Stimulated activated CD4-positive, alpha-beta T cell treated with anti-CD3 and anti-CD28 coated beads, Interleukin-2, amount 100 ng/mL, for 24 hours (primary cell): ENCODE measurements at places on chromosomes 12 and 14.

GRCh38 chr12:76250256-76250655 is 98.0 kb downstream of the BBS10 start:
- no peak for DNase-seq

GRCh38 chr12:2455410-2455809 is 339.4 kb upstream of the FKBP4 start:
- no peak for DNase-seq

DNA sequence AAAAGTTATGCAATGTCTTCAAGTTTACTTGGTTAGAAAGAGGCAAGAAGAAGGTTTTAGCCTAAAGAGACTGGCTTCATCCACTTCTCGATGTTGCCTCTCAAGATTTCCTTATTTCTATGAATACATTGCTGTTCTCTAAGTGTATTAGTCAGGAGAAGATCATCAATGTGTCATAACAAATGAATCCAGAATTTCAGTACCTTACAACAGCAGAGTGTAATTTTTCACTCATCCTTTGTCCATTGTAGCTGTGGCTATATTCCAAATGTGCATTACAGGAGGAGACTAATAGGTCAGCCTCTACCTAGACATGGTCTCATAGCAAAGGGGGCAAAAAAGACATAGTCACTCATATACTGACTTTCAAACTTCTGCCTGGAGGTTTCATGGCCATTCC is 579.1 kb downstream of the PRKD1 start:
- DNase-seq: no peak

DNA sequence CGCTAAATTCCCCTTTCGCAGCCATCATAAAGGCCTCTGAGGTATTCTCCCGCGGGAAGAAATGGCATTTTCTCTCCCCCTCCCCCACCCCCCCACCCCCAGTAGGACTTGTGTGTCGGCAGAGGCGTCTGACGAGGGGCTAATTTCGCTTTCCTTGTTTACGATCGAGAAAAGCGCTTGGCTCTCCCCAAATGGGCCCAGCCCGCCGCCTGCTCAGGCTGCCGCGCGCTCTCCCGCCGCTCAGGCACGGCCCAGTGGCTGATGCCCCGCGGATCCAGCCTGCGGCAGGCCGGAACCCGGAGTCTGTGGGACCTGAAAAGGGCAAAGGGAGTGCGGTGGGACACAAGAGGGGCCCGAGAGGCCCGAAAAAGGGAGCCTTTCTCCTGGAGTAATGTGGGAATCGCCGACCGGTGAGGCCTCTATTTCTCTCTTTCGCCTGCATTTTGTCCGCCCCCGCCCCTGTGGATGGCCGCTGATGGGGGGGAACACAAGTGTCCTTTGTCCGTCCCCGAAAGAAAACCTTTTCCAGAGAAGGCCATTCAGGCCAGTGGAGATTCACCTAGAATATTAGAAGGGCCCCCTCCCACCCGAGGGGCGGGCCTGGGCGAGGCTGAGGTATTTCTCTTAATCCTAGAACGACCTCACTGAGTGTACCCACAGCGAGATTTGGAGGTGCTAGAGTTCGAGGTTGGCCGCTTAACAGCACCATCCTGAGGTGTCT is 9.0 kb upstream of the HOXC6 start:
- no peak for DNase-seq

- DNase-seq: no peak
Measured at GRCh38 chr12:94353130-94353529, 106.5 kb downstream of the CEP83 start.

DNA sequence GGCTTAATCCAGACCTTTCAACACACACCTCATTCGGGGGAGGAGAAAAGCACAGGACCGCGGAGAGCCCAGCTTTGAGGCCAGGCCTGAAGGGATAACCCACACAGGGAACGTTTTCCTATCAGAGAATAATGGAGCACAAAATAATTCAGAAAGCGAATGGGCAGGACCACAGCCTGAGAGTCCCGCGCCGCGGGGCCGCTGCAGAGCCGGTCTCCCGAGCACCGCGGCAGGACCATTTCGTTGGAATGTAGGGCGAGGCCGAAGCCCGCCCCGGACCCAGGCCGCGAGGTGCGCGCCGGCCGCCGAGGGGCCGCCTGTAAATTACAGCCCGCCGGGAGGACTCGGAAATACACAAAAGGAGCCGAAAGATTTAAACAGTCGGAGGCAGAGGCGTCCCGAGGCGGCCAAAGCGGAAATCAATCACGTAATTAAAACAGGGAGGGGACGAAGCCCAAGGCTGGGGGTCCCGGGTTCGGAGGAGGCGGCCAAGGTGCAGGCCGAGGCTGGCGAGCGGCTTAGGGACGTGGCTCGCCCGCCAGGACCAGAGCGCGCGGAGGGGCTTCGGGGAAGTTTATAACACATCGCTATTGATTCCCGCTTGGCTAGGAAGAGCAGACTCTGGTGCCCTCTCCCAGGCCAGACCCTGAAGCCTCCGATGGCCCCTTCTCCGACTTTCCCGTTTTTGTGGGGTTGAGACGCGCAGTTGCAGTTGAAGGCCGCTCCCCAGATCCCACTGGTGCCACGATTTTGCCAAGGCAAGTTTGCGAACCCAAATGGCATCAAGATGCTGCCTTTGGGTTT is 6.3 kb upstream of the HOXC4 start:
- DNase-seq: no peak

GRCh38 chr12:101854747-101855146 is 22.6 kb upstream of the DRAM1 start:
- no peak for DNase-seq

GRCh38 chr14:32286602-32287001 is 42.5 kb upstream of the AKAP6 start:
- DNase-seq: no peak

DNA sequence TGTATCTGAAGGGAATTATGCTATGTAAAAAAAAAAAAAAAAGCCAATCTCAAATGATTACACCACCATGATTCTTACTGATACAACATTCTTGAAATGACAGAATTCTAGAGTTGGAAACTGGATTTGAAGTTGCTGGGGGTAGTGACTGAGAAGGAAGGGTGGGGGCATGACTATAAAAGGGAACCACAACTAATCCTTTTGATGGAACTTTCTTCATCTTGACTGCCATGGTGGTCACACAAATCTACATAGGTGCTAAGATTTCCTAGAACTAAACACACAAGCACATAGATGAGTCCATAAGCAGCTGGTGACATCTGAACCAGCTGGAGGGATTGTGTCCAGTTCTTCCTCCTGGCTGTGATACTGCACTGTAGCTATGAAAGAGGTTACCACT is 51.4 kb downstream of the CLMN start:
- DNase-seq: no peak

DNA sequence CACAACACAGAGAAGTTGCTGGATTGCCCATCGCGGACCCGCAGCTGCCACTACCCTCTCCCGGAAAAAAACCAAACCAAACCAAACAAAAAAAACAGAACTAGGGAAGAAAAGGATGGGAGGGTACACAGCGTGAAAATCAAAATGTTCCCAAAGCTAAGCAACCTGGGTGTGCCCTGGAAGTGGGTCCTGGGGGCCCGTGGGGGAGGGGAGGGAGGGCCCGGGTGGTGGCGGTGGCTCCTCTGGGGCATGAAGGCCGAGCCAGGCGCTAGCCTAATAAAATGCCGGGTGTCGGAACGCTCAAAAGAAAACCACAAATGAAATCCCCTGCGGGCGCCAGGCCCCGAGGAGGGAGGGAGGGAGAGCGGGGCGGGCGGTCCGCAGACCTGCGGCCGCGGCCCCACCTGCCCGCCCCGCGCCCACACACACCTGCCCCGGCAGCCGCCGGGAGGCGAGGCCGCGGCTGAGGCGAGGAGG is 787 bp downstream of the HECTD4 start:
- DNase-seq: peak; percentile 42

GRCh38 chr14:22036541-22037239 is 363.1 kb upstream of the OR4E1 start:
- no peak for DNase-seq

- no peak for DNase-seq
Measured at GRCh38 chr14:90922141-90922540, 105.9 kb upstream of the TTC7B start.

DNA sequence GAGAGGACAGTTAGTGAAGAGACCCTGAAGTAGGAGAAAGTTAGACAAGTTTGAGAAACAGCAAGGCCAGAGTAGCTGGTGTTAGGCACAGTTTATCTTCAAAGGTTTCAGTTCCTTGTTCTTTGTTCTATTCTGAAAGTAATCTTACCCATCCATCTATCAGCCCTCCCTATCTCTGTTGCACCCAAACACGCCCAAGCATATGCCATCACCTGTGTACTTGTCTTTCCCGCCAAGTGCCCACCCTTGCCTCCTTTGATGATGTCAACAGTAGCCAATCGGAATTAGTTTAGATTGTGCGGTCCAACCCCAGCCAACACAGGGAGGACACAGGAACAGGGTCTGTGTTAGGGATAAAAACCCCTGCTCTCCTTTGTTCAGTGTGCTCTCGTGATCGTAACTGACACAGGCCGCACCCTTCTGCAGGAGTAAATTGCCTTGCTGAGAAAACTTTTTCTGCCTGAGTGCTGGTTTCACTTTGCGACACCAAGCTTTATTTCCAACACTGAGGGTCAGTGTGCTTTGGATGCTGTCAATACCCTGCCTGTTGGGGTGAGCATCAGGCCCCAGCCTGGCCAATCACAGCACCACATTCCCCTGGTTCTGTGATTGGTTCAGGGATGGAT is 4.7 kb upstream of the TMEM229B start:
- DNase-seq: no peak

DNA sequence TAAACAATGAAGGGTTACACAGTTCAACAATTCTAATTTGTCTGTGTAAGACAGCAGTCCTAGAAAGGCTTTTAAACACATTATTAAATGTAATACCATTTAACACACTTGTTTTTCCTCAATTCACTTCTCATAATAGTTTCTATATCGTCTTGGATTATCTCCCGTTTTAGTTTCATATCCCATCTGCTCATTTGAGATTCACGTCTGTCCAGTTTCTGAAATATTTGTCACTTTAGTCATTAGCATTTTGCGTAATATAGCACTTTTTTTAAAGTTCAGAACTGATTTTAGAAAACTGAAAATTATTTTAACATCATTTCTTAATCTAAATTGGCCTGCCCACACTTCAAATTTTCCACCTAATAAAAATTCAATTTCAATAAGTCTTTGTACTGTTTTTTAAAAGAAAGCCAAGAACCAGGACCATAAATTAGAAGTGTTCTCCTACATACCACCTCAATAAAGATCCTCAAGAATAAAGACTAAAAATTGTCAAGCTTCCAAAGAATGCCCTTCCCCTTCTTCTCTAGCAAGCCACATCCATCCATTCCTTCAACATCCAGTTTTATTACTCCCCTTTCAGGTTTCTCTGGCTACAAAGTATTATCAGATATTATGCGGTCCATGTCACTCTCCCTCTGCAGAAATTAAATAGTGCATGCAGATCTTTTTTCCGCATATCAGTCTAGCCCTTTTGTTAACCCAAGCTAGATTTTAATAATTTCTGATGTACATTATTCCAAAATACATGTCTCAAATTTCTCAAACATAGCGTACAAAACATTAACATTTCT is 11.9 kb downstream of the MED13L start:
- DNase-seq: no peak

GRCh38 chr12:110281549-110282299 is 677 bp downstream of the ATP2A2 start:
- peak; percentile 59 for DNase-seq

DNA sequence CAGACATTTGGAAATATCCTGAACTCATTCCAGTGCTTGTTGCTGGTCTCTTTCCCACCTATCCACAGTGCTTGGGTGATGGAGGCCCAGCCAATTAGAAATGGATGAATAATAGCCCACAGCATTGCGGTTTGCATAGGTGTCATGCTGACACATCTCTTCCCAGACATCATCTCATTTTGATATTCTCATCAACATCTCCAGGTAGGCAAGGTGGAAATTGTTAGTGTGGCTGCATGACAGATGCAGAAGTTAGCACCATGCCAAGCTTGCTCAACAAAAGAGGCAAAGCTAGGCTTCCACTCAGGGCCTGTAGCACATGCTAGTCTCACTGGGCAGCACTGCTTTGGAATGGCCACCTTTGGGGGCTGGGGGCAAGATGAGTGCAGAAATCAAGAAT is 1118.9 kb downstream of the VRK1 start:
- no peak for DNase-seq

DNA sequence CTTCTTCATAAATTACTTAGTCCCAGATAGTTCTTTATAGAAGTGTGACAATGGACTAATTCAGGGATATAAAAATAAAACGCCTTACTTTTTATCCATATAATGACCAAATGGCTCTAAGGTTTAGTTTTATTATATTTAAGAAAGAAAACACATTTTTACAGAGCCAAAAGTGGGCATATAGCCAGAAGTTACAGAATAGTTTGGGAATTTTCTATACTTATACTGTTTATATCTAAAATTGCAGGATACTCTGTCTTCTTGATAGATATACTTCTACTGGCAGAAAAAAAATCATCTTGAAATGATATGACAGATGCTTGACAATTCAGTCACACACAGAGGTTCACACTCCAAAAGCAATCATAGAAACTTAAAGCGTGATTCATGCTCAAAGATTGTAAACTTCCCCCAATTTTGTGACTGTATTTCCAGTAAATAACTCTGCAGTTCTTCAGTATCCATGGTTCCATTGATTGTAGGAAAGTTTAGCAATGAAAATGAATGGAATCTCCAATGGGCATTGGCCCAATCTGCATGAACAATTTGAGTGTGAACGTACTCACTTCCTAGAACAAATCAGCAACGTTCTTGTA is 307.8 kb downstream of the NOVA1 start:
- no peak for DNase-seq

- DNase-seq: no peak
Measured at GRCh38 chr12:86194721-86195120, 61.5 kb downstream of the MGAT4C start.

DNA sequence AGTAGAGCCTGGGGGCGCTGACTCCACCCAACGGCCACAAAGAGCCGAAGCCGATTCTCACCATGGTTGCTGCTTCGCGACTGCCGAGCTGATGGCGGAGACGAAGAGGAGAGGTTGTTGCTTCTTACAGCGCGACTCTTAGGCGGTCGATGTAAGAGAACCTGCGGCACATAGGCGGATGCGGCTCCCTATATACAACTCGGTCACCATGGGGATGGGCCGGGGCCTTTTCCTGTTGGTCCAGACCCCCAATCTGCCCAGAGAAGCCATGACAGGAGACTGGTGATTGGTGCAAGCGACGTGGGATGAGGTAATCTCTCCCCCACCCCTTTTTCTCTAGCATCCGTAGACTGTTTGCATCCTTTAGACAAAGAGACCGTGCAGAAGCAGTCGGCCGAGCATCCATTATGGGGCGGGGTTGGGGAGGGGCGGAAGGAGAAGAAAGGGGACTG is at the start of gene TUBA1A:
TUBA1A (minus strand) TSS at position 165 of the 452 bp plus-strand sequence; CDS start at position 64, 101 bp downstream.
- peak; percentile 88 for DNase-seq
